ENCODE measurements at places on chromosomes 7 and 10.
A peak's percentile ranks its signal among the peaks of the same experiment; 100 is the strongest.

DNA sequence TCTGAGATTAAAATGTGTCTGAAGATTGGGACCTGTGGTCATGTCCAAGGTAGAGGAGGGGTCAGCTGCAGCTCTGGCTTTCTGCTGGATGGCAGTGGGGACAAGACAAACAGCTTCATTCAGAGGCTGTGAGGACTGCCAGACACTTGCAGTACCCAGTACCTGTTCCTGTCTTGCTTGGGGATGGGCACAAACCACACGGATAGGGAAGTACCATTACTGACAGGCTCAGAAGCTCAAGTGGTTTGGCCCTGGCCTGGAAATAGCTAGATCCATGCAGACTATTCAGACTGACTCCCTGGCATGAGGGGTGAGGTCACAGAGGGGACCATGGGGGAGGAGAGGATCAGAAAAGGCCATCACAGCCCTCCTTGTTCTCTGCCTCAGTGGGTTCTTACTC, 56.0 kb upstream of the COMTD1 start:
- ATAC-seq = no peak

GRCh38 chr10:49038711-49039110, 76.6 kb downstream of the VSTM4 start:
- no peak for ATAC-seq

- peak; percentile 60 for ATAC-seq
Measured at GRCh38 chr7:100585511-100586265, at the start of gene LRCH4. Gene LRCH4, minus strand, starts transcription at chr7:100586129. Its CDS starts 29 bp downstream, at chr7:100586100.

DNA sequence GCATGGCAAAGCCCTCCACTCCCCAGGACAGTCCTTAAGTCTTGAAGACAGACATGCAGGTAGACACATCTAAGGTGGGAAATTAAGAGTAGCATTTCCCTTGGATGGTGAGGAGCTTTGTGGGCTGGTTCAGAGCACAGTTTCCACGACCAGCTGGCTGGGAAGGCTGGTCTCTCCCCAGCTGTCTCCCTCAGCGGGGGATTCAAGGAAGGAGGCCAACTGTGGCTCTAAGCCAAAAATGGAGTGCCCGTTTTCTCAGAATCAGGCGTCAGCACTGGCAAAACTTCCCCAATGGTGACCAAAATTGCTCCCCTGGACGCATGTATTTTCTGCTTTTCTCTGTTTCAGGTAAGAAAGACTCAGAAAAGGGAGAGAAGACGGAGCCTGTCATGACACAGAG, 230.6 kb upstream of the FZD8 start:
- ATAC-seq = no peak

GRCh38 chr7:141575164-141575563, 24.0 kb downstream of the AGK start:
- no peak for ATAC-seq

- no peak for ATAC-seq
Measured at GRCh38 chr7:43509906-43510305, 73.0 kb upstream of the STK17A start.

GRCh38 chr10:123252779-123253178, 98.6 kb downstream of the BUB3 start:
- ATAC-seq = no peak

- peak; percentile 86 for ATAC-seq
Measured at GRCh38 chr7:108079648-108080591, 50.2 kb downstream of the LAMB4 start.

GRCh38 chr7:31408140-31408729, 67.7 kb upstream of the NEUROD6 start:
- peak; percentile 99 for ATAC-seq

DNA sequence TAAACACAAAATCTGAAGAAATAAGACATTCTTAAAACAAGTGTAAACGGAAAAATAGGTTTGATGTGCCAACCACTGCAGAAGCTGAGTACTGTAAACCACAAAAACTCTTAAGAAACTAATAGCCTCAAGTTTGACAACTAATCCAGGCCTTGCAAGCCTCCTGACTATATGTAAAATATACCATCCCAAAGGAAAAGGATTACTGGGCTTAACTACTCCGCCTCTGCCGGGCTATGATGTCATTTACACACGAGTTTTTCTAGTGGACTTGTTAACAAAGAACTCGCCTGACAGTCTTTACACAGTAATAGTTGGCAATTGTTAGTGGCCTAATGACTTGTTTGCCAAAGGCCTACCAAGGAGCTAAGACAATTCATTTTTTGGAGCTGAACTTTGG, 2.1 kb downstream of the KIF5B start:
- peak; percentile 39 for ATAC-seq

DNA sequence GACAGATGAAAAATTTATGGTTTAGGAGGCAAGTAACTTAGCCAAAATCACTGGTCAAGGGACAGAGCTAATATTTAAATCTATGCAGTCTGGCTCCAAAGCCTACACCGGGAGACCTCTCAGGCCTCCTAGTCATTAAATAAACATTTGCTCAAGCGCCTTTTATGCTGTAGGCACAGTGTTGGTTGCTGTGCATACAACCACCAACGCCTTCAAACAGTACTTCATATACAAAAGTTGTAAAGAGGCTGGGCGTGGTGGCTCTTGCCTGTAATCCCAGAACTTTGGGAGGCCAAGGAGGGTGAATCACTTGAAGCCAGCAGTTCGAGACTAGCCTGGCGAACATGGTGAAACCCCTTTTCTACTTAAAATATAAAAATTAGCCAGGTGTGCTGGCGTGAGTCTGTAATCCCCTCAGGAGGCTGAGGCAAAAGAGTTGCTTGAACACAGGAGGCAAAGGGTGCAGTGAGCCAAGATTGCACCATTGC, 159.8 kb downstream of the MAGI2 start:
- peak; percentile 72 for ATAC-seq

GRCh38 chr10:92068900-92069299, 145.3 kb downstream of the BTAF1 start:
- ATAC-seq = no peak

- ATAC-seq = no peak
Measured at GRCh38 chr7:3493499-3493898, 192.4 kb downstream of the SDK1 start.

GRCh38 chr7:67392596-67393438, 396.2 kb downstream of the TYW1 start:
- no peak for ATAC-seq

GRCh38 chr7:28406192-28406591, 6.1 kb upstream of the CREB5 start:
- ATAC-seq = no peak

DNA sequence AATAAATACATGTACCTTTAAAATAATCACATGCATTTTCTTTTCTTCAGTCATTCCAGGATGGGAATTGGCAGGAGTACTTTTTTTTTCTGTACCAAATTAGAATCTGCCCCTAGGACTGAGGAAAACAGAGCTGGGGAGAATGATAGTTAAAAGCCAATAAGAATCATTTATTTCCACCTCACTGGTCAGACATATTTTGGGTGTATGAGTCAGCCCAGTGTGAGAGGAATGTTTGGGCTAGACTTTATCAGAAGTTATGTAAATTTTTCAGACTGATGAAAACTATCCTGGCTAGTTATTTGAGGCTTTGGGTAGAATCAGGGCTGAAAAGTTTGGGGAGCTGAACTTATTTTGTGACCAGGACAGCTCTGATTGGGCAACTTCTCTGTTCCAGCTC, 303.1 kb upstream of the NPSR1 start:
- ATAC-seq = no peak

- ATAC-seq = no peak
Measured at GRCh38 chr10:636769-637168, 52.7 kb downstream of the DIP2C start.

GRCh38 chr7:130853503-130854279, 119.7 kb upstream of the KLF14 start:
- ATAC-seq = peak; percentile 92
